ENCODE measurements at places on chromosomes 13 and 19. TPM values are rescaled to one million over a fixed set of nuclear protein-coding genes. Genes with fewer than 3 reads are reported as not detected.

C19orf67 gene
- not detected for polyA plus RNA-seq

SMIM7 gene
- polyA plus RNA-seq = 68.1 TPM

TTC9B gene
- not detected for polyA plus RNA-seq

PIBF1 gene
- polyA plus RNA-seq = 17.9 TPM

ZNF418 gene
- 10.2 TPM for polyA plus RNA-seq

HS6ST3 gene
- polyA plus RNA-seq = 0.07 TPM

TNFRSF19 gene
- 17.8 TPM for polyA plus RNA-seq

S1PR5 gene
- 0.13 TPM for polyA plus RNA-seq

FUT6 gene
- not detected for polyA plus RNA-seq

LAIR1 gene
- 5.3 TPM for polyA plus RNA-seq

LILRB2 gene
- polyA plus RNA-seq = 2.8 TPM

HDGFL2 gene
- polyA plus RNA-seq = 40.9 TPM

OR7G3 gene
- polyA plus RNA-seq = not detected

ARHGEF1 gene
- 33.4 TPM for polyA plus RNA-seq

DPY19L3 gene
- polyA plus RNA-seq = 3.5 TPM

CYP2A6 gene
- not detected for polyA plus RNA-seq

C1QTNF9 gene
- polyA plus RNA-seq = 4.5 TPM
